IgD-negative memory B cell (primary cell): ENCODE measurements at places on chromosomes 7 and 10. TPM values are rescaled to one million over a fixed set of nuclear protein-coding genes. Genes with fewer than 3 reads are reported as not detected.

BPGM gene
- polyA plus RNA-seq, result 21.4 TPM

LGI1 gene
- not detected for polyA plus RNA-seq

GCK gene
- 0.68 TPM for polyA plus RNA-seq

ELOVL3 gene
- polyA plus RNA-seq, result not detected

PAPOLB gene
- polyA plus RNA-seq, result not detected

RBM20 gene
- polyA plus RNA-seq, result not detected

CPA1 gene
- polyA plus RNA-seq, result not detected

CEP55 gene
- 0.53 TPM for polyA plus RNA-seq

TRIL gene
- polyA plus RNA-seq, result not detected

FEZF1 gene
- not detected for polyA plus RNA-seq

PIK3AP1 gene
- polyA plus RNA-seq, result 174 TPM

SLC26A4 gene
- polyA plus RNA-seq, result not detected
